Left lobe of liver (tissue), 2 donors: ENCODE measurements at places on chromosomes 13 and 19. TPM values are rescaled to one million over a fixed set of nuclear protein-coding genes. Genes with fewer than 3 reads are reported as not detected.

ZNRF4 gene
- total RNA-seq, result not detected

GJB6 gene
- total RNA-seq, result not detected

ZIC2 gene
- 0.38 TPM for total RNA-seq

SHD gene
- total RNA-seq, result 8.8 TPM

ZNF132 gene
- total RNA-seq, result 1.9 TPM

C13orf42 gene
- total RNA-seq, result not detected

CEACAM21 gene
- total RNA-seq, result 0.40 TPM

COMP gene
- not detected for total RNA-seq

RINL gene
- total RNA-seq, result 5.6 TPM

DNA sequence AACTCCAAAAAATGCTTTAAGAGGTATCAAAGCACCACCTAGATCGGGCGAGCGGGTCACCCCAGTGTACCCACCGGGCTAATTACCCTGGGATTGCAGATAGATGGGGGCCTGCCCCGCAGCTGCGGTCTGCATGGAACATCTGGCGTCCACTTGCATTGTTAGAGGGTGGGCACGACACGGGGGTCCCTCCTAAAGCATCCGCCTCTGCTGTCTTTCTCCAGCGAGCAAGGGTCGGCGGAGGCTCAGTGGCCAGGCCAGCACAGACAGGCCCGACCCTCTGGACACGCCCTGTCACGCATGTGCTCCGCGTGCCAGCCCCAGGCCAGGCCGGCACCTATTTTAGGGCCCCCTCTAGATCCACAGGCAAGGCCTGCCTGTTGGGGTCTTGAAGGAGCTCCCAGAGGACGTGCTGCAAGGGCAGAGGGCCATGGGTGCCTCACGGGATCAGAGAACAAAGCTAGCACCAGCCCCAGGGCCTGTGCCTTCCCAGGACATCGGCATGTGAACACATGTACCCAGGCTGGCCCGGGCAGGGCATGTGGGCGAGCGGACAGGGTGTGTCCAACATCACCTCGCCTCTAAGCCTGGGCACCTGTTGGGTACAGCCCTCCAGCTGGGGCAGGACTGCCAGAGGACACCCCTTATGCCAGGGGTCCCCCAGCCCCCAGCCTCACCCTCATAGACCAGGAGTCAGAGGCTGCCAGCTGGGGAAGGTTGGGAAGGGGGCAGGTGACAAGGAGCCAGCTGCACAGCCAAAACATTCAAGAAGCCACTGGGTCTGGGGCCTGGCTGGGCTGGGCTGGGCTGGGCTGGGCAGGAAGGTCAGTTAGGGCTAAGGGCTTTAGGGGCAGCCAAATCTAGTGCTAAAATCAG lies 35.6 kb upstream of the NANOS3 start:
- DNase-seq, result peak; percentile 59

- DNase-seq, result no peak
Observed at GRCh38 chr19:38737921-38738737, 6.1 kb downstream of the CAPN12 start.

GRCh38 chr13:87122551-87122950 lies 548.6 kb upstream of the SLITRK5 start:
- DNase-seq, result no peak

DNA sequence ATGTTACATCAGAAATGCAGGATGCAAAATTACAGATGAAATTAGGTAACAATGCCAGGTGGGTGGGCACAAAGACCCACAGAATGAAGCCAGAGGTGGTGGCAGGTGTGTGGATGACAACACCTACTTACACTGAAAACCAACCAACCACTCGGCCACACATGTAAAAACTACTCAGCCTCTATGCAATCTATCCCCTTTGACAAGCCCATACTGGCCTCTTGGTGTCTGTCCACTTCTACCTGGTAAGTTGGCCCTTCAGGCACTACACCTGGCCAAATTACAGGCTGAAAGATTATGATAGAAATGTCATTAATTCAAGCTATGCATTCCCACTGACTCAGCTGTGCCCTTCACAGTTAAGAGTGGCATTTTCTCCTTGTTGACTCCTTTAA lies 50.0 kb downstream of the BRD4 start:
- no peak for DNase-seq

DNA sequence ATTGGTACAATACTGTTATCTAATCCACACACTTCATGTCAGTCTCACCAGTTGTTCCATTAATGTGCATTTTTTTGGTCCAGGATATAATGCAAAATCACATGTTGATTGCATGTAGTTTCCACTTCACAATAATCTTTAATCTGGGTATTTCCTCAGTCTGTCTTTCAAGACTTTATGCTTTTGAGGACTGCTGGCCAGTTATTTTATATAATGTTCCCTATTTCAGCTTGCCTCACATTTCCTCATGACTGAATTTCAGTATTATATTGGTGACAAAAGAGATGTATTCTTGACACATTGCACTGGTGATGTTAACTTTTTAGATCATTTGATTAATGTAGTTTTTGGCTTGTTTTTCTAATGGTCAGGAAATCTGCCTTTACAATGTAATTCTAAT lies 368.3 kb downstream of the IRS2 start:
- DNase-seq, result no peak

DNA sequence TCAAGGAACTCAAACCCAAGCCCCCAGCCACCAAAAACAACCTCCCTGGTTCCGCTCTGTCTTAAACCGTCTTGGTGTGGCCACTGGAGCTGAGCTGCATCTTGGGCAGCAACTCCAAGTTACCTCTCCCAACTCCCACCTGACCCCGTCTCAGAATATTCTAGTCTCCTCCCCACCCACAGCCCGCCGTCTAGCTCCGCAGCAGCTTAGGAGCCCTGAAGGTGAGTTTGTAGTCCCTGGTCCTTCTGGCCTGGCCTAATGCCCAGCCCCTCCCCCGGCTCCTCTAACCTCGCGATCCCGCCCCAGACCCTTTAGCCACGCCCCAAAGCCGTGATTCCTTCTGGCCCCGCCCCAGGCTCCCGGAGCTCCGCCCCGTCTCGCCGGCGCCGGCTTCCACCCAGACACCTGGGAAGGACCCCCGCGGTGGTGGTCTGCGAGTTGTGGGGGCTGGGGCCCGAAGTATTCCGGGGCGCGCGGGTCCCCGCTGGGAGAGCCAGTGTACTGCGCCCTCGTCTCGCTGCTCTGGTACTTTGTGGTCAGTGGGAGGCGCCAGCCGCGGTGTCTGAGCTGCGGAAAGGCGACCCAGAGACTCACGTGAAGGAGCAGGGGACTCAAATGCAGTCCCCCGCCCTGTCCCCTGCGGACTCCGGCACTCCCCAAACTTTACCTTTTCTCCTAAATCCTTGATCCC lies 2.5 kb upstream of the LHB start:
- peak; percentile 72 for DNase-seq

- DNase-seq, result no peak
Observed at GRCh38 chr13:113086991-113087922, 18.3 kb upstream of the F7 start.

- DNase-seq, result no peak
Observed at GRCh38 chr13:94620286-94620896, 18.7 kb downstream of the GPR180 start.

GRCh38 chr19:19719798-19720197 lies 13.1 kb downstream of the ZNF14 start:
- no peak for DNase-seq

DNA sequence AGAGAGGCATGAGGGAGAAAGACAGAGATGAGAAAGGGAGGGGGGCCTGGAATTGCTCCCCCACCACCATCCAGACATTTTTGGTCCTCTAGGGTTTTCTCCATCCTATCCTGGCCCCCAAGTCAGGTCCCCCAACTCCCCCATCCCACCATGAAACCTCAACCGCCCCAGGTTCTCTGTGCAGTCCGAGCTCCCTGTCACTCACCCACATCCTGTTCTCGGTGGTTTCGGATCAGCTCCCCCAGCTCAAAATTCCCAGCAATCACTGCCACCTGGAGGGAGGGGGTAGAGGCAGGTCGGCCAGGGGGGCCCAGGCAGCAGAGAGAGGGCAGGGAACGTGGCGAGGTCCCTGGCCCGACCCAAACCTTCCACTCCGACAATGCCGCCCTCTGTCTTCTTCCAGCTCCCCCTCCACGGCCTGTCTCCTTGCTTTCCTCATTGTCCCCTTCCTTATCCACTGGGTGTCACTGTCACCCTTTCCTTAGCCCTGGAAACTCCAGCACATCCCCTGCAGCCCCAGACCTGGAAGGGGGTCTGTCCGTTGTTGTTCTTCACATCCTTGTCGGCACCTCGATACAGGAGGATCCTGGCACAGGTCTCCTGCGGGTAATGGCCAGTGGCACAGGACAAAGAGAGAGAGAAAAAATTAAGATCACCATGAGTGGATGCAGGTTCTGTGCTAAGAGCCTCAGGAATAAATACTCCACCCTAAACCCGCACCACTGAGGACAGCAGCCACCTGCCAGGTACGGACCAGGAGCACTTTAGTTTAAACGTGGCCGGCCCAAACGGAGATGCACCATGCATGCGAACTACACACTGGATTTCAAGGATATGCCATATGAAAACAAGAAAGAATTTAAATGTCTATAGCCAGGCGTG lies 15.4 kb downstream of the SHANK1 start:
- no peak for DNase-seq

DNA sequence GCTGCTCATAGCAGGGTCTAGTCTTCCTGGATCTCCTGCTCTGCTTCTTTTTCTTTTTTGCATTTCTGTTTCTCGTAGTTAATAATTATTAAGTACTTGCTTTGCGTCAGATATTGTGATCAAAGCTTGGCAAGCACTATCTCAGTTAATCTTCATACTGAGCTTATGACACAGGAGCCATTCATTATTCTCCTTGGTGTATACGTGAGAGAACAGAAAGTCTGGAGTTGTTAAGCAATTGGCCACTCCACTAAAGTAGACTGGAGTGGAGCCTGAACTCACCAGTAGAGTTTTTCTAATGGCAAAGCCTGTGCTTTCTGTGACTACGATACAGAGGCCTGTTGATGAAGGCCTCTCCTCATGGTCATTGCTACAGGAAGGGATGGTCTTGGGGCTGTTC lies 285.9 kb downstream of the RFC3 start:
- no peak for DNase-seq

- no peak for DNase-seq
Observed at GRCh38 chr13:110391273-110391672, 84.2 kb downstream of the COL4A2 start.

- DNase-seq, result no peak
Observed at GRCh38 chr19:2469102-2469914, 6.6 kb upstream of the GADD45B start.

DNA sequence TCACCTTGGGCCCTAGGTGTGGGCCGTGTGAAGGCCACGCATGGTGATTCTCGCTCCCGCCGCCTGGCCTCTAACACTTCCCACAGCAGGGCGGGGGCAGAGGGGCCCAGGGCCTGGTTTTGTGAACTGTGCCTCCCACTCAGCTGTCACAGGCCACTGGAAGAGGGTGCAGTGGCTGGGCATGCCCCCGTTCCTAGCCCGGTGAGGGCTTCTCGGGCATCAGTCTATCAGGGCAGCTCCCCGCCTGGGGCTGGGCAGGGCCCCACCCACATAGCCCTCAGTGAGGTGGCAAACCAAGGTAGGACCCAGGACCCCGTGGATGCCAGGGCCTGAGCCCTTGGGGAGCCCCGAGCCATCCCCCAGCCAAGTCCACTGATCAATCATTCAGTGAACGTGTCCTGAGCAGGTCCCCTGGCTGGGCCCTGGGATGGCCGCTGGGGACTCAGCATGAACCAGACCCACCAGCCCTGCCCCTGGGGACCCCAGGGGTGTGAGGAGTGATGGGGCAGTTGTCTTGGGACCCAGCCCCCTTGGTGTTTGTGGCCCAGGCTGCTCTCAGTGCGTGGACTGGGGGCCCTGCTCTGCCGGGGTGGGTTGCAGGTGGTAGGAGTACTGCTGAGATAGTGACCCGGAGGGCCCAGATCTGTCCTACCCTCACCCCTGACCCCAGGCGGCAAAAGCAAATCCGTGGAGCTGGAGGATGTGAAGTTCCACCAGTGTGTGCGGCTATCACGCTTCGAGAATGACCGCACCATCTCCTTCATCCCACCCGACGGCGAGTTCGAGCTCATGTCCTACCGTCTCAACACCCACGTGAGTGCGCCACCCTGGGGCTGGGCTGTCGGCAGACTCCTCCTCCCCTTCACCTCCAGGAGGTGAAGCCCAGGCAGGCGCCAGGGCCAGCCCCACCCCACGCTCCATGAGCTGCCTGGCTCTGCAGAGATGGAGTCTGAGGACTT lies 29.4 kb downstream of the AP1M1 start:
- peak; percentile 45 for DNase-seq
